ENCODE measurements at places on chromosomes 6 and 20.

GRCh38 chr6:45044510-45045252, 283.4 kb upstream of the RUNX2 start:
- no peak for DNase-seq

GRCh38 chr6:128446497-128446896, 73.9 kb downstream of the PTPRK start:
- no peak for DNase-seq

DNA sequence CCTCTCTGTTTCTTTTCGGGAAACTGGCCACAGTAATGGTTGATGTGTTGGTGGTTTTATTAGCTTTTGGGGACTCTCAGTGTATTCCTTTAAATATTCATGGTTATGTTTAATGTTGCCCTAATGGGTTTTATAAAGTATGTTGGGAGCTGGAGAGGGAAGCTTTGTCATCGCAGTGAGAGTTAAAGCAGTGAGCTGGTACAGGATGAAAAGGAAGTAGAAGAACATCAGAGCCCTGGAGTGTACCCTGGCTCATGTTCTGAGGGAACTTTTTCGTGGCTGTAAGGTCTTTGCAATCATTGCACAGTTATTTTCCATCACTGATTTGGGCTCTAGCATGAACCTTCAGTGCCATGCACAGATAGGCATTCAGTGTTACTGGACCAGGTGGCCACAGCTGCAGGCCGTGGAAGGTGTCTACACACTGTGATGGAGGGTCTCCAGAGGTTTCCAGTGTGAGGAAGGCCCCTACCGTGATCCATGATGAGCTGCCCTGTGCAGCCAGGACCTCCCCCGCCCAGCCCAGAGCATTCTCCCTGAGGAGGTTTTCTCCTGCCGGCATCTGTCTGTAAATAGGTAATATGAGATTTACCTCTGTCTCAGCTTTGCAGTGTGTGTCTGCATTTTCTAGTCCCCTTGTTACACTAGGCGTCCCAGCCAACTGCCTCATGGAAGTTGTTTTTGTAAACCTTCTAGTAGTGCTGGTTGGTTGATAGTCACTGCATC, 22.4 kb upstream of the TMEM217 start:
- peak; percentile 13 for DNase-seq

GRCh38 chr20:49186535-49187329, 1.4 kb downstream of the STAU1 start:
- DNase-seq = peak; percentile 37

- DNase-seq = no peak
Observed at GRCh38 chr20:37899105-37900045, 3.6 kb upstream of the VSTM2L start.

DNA sequence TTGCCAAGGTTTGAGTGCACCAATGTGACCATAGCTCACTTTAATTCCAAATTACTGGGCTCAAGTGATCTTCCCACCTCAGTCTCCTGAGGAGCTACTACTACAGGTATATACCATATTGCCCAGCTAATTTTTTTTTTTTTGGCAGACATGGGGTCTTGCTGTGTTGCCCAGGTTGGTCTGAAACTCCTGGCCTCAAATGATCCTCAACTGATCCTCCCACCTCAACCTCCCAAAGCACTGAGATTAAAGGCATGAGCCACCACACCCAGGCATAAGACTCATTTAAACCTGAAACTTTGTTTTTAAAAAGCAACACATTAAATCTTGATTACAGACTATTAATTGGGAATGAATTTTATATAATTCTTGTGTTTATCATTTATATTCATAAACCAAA, 67.7 kb downstream of the ARHGAP18 start:
- DNase-seq = no peak

- DNase-seq = peak; percentile 22
Observed at GRCh38 chr6:5205877-5206850, 54.6 kb downstream of the LYRM4 start.

DNA sequence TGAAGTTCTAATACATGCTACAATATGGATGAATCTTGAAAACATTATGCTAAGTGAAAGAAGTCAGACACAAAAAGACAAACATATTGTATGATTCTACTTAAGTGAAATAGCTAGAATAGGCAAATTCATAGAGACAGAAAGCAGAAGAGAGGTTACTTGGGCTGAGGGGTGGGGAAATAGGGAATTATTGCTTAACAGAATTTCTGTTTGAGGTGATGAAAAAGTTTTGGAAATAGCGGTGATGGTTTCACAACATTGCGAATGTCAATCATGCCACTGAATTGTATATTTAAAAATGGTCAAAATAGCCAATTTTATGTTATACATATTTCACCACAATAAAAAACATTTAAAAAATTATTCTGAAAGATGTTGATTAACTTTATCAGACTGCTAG, 6.1 kb downstream of the SLC26A8 start:
- DNase-seq = no peak

GRCh38 chr6:118735320-118735719, 83.9 kb upstream of the CEP85L start:
- peak; percentile 36 for DNase-seq

GRCh38 chr20:31559704-31560093, 45.4 kb upstream of the ID1 start:
- no peak for DNase-seq

- DNase-seq = no peak
Observed at GRCh38 chr6:4666886-4667513, 109.2 kb upstream of the CDYL start.

DNA sequence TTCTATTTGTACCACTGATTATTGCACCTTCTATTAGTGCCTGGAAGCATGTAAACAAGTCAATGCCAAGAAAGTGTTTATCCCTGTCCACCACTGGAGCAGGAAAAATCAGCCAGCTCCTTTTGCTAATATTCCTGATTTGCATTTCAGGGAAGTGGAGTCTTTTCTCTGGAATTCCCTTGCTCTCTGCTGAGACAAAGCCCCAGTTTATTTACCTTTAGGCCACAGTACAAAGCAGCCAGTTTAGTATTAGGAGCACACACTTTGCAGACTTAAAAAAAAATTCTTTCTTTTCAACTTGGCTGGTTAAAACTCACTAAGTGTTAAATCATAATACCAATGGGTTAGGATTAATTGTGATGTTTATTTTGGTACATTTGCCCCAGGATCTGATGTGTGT, 631.1 kb downstream of the PKHD1 start:
- DNase-seq = no peak

GRCh38 chr6:8703059-8703458, 267.7 kb upstream of the SLC35B3 start:
- DNase-seq = no peak

DNA sequence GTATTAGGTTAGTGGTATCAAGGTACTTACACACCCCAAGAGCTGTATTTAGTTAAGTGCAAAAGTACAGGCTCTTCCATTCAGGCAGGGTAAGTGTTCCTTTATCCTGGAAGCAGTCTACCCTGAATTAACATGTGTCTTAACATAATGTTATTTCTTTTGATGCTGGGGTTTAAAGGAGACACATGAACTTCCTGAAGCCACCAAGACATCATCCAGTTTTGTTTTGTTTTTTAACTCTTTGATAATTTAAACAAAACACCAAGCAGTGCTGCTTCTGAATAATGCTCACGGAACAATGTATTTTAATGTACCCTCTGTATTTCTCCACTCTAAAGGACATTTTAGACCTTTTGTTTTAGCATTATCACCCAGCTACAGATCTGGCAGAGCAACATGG, 50.5 kb upstream of the PLCB4 start:
- no peak for DNase-seq

DNA sequence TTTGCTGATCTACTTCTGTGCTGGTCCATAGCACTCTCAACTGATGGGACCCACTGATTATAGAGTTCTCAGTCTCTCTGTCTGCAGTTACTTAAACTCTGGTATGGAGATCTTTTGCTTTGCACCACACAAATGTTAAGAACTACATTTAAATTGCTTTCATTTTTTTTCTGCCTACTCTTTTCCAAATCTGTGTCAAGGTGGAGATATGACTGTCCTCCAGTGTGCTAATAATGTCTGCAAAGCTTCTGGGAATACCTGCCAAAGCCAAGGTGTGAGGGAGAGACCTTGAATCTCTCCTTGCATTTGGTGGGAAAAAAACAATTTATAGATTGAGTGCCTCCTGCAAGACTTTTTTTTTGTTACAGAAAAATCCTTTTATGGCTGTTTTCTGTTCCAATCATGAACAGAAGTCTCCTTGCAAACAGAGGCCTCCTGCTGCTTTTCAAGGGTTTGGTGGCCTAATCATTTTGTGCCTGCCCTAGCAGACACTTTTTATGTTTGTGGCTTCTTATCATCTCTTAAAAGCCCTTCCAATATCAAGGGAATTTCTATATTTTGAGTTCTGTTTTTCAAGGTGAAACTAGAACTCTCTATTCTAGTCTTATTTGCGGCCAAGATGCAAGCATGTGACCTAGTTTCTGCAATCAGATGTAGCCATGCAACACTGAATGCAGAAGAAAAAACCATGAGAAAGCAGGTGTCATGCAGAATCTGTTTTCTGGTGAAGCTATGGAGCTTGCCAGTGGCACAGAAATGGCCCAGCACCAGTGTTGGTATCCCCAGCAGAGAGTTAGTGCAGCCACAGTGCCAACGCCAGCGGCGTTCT, 23.2 kb upstream of the AKIRIN2 start:
- no peak for DNase-seq

- DNase-seq = no peak
Observed at GRCh38 chr20:33584976-33585375, 77.2 kb upstream of the C20orf144 start.

DNA sequence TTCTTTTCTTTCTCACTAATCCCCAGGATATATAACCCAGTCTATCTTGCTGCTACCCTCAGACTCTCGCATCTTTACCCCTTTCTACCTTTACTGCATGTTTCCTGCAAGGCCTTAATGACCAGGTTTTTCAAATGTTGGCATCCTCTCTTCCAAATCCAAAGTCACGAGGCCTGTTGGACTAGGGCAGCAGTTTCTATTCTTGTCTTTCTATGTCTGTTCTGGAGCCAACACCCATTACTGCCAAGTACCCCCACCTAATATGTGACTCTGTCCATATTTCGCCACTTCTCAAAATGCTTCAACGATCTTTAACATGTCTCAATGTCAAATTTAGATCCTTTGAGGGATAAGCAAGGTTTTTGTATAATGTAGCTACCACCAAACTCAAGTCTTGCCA, 443.4 kb downstream of the BMP2 start:
- no peak for DNase-seq

DNA sequence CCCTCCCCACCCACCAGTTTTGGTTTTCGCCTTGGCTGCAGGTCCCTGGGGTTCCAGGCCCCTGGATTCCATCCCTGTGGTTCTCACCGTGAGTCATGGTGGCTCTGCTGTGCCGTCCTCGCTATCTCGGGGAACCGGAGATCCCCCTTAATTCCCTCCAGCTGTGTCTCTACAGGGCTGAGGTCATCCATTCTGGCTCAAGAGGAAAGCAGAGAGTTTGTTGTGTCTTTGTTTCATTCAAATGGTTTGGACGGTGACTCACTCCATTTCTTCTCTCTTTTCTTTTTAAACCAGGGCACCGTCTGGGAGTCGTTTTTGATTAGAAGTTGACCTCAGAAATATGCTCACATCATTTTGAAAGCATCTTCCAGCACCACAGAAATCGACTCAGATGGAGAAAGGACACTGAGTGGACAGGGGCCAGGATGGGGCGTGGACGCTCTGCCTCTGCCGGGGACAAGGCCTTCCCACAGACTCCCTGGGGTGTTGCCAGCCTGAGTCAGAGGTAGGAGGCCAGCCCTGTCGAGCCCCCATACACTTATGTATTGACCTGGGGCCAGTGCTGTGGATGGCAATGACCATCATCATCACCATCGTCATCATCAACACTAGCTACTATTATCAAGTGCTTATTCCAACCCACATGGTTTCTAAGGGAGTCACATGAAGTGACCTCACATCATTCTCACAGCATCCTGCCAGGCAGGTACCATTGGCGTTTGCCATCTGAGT, 176.2 kb downstream of the NFATC2 start:
- DNase-seq = peak; percentile 75

DNA sequence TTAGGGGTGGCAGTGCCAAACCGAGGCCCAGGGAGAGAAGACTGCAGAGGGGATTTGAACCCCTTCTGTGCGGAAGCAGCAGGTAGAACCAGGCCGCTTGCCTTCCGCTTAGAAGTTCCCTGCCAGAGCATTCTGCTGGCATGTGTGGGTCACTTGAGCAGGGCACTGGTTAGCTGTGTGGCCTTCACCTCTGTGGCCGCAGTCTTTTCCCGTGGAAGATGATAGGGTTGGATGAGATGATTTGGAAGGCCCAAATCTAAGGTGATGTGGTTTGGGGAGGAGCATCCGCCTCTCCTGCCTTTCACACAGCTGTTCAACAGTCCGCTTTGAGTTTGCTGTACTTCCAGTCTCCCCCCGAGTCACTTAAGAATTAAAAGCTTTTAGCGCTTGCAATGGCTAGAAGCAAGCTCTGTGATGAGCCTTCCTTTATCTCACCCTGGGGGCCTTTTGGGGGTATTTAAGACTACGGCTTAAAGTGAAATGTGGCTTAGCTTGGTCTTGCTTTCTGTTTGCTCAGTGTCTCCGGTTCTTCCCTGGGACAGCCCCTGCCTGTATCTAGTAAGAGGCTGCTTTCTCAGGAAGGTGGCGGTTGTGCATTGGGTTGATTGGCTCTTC, 743 bp downstream of the CMTR1 start:
- peak; percentile 22 for DNase-seq

DNA sequence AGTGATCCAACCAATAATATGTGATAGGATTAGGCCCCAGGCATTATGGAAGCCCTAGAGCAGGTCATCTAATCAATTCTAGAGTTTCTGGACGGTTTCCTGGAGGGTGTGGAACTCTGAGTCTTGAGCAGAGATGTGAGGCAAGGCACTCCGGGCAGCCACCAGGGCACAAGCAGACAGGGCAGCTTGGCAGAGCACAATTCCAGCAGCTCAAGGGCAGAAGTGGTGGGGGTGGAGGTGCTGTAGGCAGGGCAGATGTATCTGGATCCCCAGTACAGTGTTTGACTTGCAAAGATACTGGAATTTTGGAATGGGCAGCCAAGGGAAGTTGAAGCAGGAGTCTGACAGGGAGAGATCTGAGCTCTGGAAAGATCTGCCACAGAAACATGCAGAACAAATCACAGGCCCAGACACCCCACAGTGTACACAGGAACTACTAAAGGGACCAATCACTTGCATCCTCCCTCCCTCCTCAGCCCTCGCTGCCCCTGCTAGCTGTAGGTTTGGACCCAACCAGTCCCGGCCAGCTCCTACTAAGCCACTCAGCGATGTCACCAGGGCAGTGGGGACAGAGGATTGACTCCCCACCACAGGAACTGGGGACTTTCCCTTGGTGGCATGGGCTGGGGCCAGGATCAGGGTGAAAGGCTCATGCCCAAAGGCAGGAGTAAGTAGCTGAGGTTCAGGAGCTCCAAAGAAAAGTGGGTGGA, 47.0 kb downstream of the TFEB start:
- no peak for DNase-seq

DNA sequence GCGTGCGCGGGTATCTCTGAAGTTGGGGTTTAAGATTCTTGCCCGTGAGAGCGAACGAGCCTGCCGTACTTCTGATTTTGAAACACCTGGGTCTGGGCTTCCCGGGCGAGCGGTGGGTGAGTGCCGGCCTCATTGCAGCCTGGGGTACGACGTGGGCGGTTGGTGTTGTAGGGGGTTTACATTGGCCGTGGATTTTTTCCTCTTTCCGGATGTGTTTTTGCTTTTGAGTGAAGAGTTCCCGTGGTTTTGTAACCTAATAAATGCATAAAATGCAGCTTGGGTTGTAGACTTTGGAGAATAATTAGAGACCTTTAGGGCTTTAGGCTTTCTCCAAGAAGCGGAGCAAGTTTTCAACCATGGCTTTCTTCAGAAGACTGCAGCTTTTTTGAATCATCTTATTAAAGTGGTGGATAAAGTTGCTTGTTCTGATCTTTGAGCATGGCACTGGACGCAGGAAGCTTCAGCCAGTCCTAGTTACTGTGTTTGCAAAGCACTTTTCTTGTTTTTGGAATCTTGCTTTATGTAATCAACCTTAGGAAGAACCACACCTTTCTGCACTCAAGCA, 314 bp downstream of the FARS2 start:
- DNase-seq = peak; percentile 8

All from ELF-1 (cell line).